ENCODE measurements at places on chromosomes 3 and 15. TPM values are rescaled to one million over a fixed set of nuclear protein-coding genes. Genes with fewer than 3 reads are reported as not detected.

- no peak for DNase-seq
These were observed 20.0 kb upstream of the TRH start for GRCh38 chr3:129954514-129954913.

GRCh38 chr3:107992976-107993684, 97.7 kb downstream of the CD47 start:
- DNase-seq = no peak

- no peak for DNase-seq
These were observed 556.6 kb downstream of the FOXP1 start for GRCh38 chr3:71026634-71027578.

DNA sequence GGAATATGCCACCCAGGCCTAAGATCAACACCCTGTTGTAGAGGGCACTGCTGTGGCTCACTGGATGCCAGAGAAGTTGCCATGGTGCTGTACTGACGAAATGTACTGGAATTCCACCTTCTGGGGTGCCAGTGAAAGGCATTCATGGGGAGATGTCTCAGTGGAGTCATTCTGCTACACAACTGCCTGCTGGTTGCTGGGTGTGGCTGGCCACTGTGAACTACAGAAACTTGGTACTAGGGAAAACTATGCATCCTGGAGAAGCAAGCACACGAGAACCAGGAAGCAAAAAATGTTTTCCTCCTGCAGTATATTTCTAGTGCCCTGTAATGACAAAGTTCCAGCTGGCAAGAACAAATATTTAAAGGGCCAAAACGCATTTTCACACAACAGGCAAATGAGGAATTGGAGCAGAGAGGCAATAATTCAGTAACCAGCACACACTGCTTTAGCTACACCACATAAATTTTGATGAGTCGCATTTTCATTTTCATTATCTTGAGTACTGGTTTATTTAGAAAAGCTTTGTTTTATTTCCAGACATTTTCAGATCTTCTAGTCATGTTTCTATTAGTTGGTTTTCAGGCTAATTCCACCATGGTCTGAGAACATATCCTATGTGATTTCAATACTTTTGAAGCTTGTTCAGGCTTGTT, 18.3 kb upstream of the RFX7 start:
- DNase-seq = peak; percentile 69

DNA sequence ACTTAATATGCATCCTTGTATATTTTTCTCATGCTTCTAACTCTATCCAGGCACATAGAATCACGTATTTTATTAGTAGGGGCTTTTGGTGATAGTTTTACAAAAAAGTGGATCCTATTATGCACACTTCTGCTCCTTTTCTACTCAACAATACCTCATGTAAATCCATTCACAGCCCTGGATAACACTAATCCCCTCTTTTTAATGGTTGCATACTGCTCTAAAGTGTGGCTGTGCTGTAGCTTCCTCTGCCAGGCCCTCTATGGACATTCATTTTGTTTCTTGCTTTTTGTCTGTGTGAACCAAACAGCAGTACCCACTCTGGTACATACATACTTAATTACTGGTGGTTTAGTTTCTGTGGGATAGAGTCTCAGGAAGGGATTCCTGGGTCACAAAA, 51.3 kb upstream of the SCAANT1 start:
- no peak for DNase-seq

GRCh38 chr3:157226173-157226847, 66.4 kb upstream of the CCNL1 start:
- no peak for DNase-seq

DNA sequence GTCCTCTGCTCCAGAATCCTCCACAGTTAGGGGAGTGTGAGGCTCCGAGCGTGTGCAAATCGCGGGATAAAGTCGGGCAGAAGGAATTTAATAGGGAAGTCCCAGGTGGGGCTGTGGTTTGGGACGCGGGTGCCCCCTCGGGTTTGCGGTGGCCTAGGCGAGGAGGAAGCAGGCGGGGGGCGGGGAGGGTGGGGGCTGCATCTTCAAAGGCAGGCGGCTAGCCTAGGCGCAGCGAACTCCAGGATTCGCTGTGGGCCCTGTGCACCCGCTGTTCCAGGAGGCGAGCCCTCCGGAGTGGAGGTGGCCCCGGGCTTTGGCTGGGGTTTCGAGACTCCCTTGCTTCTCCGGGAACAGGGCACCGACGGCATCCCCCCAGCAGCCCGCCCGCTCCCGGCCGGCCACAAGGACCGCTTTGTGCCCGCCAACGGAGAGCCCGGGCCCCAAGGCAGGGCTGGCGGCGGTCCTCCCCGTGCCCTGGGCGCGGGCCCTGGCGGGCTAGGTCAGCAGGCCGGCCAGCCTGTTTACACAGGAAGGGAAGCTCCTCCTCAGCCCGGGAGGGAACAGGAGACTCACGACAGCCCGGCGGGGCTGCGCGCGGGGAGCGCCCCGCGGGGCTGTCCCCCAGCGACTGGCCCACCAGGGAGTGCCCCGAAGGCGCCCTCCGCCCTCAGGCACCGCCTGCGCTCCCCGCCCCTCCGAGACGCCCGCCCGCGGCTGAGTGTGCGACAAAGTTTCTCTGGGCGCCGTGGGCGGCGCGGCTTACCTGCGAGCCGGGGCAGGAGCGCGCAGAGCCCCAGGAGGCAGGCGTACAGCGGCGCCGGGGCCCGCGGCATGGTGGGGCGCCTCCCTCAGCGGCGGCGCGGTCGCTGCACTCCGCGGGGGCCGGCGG, 753 bp downstream of the ITGB5 start:
- DNase-seq = peak; percentile 74

DNA sequence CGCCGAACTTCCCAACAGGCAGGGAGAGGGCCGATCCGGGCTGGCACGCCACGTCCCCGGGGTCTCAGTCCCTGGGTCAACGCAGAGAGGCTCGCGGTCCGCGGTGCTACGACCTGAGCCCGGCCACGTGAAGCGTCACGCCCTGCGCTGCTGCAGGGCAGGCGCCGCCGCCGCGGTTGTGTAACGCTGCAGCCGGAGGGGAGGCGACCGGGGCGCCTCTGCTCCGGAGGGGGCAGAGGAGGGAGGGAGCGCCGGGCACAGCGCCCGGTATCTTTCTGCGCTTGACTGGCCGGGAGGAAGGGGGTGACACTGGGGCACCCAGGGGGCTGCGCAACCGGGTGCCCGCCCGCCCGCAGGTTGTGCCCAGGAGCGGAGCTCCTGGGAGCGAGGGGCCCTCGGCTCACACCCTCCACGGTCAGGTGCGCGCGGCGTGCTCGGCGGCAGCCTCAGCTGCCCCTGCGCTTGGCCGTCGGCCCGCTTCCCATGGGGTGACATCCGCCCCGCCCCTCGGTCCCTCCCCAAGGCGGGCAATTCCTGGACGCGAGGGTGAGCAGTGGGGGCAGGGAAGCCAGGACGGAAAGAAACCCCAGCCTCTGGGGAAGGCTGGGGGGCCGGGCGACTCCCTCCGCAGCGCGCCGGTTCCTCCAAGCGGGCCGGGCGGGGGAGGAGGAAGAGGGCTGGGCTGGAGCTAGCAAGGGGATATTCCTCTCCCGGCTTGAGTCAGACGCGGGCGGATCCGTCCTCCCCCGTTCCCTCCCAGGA, 852 bp upstream of the BHLHE40 start:
- DNase-seq = peak; percentile 97

- DNase-seq = no peak
These were observed 612 bp upstream of the C15orf40 start for GRCh38 chr15:83012076-83012426.

- DNase-seq = peak; percentile 12
These were observed 68.2 kb downstream of the EFCAB12 start for GRCh38 chr3:129360171-129360611.

DNA sequence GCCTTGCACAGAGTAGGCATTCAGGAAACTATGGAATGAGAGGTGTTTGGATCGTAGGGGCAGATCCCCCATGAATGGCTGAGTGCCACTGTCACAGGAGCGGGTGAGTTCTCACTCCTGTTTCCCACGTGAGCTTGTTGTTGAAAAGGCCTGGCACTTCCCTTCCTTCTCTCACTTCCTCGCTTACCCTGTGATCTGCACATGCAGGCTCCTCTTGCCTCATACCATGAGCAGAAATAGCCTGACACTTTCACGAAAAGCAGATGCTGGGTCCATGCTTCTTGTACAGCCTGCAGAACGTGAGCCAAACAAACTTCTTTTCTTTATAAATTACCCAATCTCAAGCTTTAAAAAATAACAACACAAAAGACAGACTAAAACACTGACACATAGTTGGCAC, 55.4 kb downstream of the AGBL1 start:
- DNase-seq = no peak

DNA sequence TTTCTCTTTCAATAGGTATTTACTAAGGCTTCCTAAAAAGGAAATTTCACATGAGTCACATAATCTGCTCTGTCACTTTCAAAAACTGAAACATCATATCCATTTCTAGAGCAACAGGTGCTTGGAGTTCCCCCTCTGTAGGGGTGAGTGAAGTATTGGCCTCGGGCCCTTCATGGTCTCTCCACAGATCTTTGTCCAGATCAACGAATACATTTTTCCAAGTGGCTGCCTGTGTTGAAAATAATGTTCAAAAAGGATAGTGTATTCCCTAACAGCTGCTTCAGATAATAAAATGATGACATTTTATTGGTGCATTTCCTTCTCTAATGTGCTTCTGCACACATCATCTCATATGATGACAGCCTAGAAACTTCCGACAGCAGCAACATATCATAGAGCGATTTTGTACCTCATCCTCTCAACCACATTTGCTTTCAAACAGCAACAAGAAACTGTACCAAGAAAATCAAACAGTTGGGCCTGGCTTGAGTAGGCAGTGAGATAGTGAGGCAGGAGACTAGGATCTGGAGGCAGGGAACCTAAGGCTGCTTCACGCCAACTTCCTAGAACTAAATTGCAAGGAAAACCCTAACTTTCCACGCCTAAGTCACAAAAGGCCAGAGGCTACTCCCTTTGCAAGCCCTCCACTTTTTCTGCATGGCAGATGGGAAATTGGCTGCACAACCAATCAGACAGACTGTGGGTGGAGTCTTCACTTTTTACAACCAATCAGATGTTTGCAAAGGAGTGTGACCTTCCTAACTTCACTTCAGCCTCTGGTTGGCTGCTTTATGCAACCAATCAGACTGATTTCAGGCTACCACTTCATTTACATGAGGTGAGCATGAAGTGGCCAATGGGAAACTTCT, 340.2 kb downstream of the LRRC3B start:
- DNase-seq = no peak

GRCh38 chr3:169945313-169945712, 21.3 kb upstream of the SEC62 start:
- DNase-seq = peak; percentile 45

- DNase-seq = no peak
These were observed 50.8 kb downstream of the CRTC3 start for GRCh38 chr15:90580541-90580940.

DNA sequence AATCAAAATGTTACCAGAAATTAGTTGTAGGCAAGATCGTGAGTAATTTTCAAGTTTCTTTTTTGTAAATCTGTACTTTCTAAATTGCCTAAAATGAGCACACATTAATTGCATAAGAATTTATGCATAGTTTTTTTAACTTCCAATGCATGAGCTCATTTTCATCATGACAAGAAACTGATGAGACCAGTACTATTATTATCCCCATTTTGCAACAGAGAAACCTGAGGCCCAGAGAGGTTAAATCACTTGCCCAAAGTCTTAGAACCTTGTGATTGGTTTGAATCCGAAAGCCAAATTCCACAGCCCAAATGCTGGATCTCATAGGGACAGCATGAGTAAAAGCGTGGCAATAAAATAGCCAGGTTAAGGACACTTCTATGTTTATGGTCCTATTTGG, 274.7 kb downstream of the ERC2 start:
- DNase-seq = no peak

DNA sequence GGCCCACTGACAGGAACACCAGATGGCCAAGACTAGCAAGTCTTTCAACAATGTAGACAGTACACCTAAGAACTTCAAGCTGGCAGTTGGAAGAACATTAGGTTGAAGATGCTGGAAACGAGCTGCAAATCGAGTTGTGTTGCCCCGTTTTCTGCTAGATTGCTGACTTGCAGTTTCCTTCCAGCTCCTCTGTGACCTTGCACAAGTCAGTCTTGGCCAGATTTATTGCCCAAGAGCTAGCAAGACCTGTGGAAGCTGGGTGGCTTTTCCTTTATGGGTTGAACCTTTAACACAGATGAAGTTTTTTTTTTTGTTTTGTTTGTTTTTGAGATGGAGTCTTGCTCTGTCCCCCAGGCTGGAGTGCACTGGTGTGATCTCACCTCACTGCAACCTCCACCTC, 2.9 kb upstream of the RBM6 start:
- no peak for DNase-seq

- DNase-seq = no peak
These were observed 27.5 kb downstream of the ALCAM start for GRCh38 chr3:105394177-105394576.

GRCh38 chr3:10552631-10552943, 47.2 kb upstream of the ATP2B2 start:
- no peak for DNase-seq

DNA sequence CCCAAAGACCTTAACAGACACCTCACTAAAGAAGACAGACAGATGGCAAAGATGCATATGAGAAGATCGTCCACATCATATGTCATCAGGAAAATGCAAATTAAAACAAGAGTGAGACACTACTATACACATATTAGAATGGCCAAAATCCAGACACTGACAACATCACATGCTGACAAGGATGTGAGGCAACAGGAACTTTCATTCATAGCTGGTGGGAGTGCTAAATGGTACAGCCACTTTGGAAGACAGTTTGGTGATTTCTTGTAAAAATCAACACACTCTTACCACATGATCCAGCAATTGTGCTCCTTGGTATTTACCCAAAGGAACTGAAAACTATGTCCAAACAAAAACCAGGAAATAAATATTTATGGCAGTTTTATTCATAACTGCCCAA, 17.6 kb downstream of the CHDH start:
- no peak for DNase-seq

DNA sequence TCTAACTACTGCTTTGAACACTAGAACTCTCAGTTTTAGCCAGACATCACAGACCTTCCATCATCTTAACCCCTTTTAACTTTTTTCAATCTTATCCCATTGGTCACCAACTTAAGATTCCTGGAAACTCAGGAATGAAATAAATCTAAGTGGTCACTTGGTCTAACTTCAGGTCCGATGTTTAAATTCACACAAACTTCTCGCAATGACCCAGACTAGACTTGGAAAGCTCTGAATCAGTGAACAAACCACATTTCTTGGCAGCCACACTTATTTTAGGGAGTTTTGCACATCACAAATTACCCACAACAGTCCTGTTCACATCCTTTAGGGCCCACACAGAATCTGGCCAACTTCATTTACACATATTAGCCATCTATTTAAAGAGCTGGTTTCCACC, 118.9 kb downstream of the MAGI1 start:
- DNase-seq = no peak

- no peak for DNase-seq
These were observed 55.2 kb downstream of the WNT7A start for GRCh38 chr3:13824521-13825310.

Gene CPNE4
- total RNA-seq = 0.53 TPM

Gene CSPG4
- total RNA-seq = 12.2 TPM

Gene GOLGA6L4
- total RNA-seq = 3.5 TPM

Gene SLC35G2
- 0.98 TPM for total RNA-seq

Gene TMEM212
- not detected for total RNA-seq

Gene PSTPIP1
- 1.6 TPM for total RNA-seq

Gene GHSR
- total RNA-seq = not detected

Gene IL16
- total RNA-seq = 9.2 TPM

Gene BCL2A1
- 1.8 TPM for total RNA-seq

Gene AGBL1
- total RNA-seq = 0.22 TPM

Gene CASR
- 0.31 TPM for total RNA-seq

Gene RMDN3
- 40.2 TPM for total RNA-seq

Gene TUSC7
- not detected for total RNA-seq
